T follicular helper cell (primary cell): ENCODE measurements at places on chromosomes 1 and 21.

- no peak for DNase-seq
Measured at GRCh38 chr1:244361764-244362473, 89.8 kb downstream of the ADSS2 start.

GRCh38 chr1:245375789-245376460 lies 221.1 kb downstream of the KIF26B start:
- DNase-seq = no peak

DNA sequence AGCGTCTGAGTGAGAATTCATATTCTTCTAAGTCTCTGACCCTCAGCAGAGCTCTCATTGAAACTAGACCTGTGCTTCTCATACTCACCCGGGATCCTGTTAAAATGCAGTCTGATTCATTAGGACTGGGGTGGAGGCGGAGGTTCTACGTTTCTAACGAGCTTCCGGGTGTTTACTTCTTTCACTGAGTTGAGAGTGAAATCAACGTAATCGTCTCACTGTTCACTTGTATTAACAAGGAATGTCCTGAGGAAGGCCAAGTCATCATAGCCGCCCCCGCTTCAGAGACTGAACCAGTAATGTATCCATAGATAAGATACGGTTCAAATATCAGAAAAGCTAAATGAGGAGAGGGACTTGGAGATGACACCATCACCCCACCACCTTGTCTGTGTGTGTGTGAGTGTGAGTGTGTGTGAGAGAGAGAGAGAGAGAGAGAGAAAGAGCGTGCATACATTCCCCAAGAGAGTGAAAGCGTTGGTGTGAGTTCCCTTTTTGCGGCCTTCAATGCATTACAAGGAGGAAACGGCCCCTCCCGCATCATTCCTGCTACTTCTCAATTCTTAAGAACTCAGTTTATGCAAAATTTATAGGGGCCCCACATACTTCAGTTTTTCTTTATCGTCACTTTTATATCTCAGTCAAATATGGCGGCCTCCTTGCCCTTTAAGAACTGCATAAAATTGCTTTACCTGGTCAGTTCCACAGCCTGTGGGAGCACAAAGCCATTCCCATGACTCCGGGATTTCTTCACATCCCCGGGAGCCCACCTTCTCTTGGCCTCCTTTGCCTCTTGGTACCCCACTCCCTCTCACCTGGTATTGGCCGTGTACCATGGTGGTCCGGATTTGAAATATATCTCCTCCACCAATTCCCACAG lies 19.8 kb downstream of the KMO start:
- peak; percentile 10 for DNase-seq

- no peak for DNase-seq
Measured at GRCh38 chr1:211349741-211350140, 23.1 kb downstream of the TRAF5 start.

GRCh38 chr1:163083690-163084089 lies 14.5 kb downstream of the RGS4 start:
- no peak for DNase-seq

DNA sequence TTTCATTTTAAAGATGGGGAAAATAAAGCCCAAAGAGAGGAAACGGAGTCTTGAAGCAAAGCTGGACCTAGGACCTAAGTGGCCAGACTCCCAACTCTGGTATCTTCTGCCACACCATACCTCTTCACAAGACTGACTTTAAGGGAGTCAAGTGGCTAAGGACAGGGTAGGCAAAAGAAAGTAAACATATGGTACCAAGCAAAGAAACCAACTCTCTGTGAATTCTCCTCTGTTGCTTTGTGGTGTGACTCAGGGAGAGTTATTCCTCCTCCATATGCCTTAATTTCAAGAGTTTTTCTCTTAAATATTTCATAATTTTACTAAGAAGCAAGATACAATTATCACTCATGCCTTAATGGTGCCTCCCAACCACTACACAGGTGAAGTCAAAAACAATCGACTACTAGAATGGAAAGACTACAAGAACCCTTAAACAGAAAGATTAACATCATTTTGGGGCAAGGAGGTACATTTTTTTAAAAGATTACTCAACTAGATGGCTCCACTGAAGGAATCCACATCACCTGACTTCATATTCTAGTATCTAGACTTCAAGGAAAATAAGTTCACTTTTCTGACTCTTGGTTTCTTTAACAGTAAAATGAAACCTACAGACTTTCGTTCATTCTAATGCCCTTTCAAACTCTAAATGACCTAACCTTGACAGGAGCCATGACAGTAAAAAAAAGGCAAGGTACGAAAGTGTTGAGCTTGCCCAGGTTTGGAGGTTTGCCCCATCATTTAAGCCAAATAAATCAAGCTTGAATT lies 44.2 kb downstream of the LUZP1 start:
- DNase-seq = no peak

GRCh38 chr1:7680955-7681268 lies 90.2 kb upstream of the VAMP3 start:
- DNase-seq = no peak

DNA sequence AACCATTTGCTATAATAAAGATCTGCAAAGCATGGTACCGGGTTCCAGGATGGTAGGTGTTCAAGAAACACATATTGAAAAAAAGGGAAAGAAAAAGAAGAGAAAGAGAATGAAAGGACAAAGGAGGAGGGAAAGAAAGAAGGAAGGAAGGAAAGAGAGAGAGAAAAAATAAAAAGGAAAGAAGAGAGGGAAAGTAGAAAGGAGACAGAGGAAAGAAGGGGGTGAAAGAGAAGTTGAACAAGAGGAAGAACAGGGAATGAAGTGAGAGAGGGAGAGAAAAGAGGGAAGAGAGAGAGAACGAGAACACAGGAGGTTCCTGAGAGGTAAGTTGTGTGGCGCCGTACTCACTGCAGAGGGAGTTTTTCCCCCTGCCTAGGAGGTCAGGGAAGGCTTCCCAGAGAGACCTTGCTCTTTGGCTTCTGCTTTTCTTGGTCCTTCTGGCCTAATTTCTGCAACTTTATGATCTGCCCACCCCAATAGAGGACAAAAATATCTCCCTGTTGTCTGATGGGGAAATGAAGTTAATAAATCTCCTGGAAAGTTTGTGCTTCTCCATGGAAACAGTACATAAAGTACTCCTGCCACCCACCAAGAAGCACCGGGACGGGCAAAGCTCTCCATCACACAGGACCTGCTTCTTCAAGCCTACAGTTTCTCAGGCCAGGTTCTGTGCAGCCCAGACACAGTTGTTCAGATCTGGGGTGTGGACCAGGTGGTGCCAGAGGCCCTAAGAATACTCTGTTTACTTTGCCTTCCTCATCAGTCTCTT lies 124.8 kb downstream of the ROR1 start:
- DNase-seq = no peak

DNA sequence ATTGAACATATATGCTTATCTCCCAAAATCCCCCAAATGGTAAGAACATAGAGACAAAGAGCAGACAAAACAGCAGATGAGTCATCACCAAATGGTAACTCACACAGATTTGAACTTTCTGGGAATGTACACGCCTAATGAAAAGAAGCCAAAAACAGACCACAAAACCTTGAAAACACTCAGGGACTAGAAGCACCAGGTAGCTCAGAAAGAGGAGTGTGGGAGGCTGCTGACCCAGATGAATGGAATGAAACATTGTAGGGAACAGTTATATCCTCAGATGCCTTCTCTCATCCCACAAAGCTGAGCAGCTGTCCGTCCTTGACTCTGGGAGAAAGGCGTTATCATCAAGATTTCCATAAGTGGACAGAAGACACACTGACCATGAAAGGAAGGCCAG lies 307.0 kb upstream of the USP25 start:
- no peak for DNase-seq

GRCh38 chr1:68157416-68157815 lies 74.9 kb downstream of the WLS start:
- no peak for DNase-seq

- DNase-seq = no peak
Measured at GRCh38 chr1:17763417-17763816, 8.3 kb downstream of the ACTL8 start.

GRCh38 chr1:231519166-231519565 lies 9.3 kb upstream of the TSNAX start:
- DNase-seq = no peak

GRCh38 chr1:246319083-246319714 lies 187.9 kb downstream of the SMYD3 start:
- no peak for DNase-seq

- DNase-seq = no peak
Measured at GRCh38 chr1:47405697-47406096, 10.4 kb upstream of the FOXE3 start.

- DNase-seq = no peak
Measured at GRCh38 chr1:241459186-241459802, 60.3 kb downstream of the FH start.

DNA sequence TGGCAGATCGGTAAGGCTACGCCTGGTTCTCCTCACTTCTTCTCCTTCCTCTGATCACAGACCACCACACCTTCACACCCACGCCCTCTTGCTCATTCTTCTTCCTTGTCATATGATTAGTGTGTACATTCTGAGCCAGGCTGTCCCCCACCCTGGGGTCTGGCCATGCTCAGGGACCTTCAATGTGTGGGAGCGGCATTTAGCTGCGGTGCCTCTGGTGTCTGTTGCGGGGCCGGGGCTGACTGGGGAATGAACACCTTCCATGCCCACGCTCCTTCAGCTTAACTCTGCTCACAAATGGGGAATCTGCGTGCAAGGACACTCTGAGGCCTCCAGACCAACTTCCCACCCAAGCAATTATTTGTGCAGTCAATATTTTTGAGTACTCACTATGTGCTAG lies 29.4 kb downstream of the QSOX1 start:
- no peak for DNase-seq

- no peak for DNase-seq
Measured at GRCh38 chr1:41658431-41659158, 174.1 kb upstream of the EDN2 start.

DNA sequence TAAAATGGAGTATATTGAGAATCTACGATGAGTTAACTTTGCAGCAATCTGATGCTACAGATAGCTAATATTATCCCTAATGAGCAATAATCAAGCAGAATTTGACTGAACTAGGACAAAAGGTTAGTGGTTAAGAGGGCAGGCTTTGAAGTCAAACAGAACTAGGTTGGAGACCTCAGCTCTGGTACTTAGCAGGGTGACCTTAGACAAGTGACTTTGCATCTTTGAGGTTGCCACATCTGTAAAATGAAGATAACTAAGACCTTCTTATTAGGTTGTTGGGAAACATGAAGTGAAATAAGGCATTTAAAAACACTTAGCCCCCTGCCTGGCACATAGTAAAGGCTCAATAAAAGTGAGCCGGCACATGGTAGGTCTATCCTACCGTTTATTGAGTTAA lies 4.3 kb upstream of the FUCA1 start:
- no peak for DNase-seq

DNA sequence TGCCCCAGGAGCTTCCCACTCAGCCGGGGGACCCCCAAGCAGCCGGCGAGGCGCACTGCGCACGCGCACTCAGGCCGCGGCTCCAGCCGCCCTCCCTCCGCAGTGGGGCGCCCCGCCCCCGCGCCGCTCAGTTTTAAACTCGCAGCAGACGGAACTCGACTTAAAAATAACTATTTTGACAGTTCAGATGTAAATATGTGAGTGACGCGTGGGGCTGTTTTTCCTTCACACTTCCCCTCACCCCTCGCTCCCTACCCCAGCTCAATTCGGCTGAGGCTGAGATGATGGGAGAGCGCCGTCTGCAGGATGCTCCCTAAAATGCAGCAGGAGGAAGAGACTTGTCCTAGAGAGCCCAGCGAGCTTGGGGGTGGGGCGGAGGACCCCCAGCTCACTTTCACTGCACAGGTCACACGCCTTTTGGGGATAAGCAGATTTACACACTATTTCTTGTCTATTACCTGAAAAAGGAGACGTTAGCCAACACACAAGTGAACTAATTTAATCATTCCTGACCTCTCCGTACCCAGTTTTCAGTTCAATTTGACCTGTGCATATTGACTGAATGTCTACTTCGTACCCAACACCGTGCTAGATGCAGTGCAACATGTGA lies 8.9 kb upstream of the LEMD1 start:
- DNase-seq = peak; percentile 26

DNA sequence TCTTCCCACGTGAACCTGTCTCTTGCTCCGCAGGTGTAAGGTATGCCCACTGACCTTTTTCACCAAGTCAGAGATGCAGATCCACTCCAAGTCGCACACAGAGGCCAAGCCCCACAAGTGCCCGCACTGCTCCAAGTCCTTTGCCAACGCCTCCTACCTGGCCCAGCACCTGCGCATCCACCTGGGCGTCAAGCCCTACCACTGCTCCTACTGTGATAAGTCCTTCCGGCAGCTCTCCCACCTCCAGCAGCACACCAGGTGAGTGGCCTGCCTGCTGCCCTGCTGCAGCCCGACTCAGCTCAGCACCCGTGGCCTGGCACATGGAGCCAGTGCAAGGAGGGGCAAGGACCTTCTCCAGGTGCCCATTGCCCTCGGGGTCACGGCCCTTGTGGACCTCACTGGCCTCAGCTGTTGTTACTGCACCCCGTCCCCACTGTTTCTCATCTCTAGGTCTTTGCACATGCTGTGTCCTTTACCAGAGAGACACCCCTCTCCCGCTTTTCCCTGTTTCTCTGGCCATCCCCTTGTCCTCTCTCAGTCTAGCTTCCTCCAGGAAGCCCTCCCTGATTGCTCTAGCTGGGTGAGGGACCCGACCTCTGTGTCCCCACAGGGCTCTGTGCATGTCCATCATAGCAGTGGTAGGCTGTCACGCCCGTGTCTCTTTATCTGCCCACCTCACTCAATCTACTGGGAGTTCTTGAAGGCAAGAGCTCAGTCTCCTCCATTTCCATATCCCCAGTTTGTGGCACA lies 25.4 kb downstream of the ZNF362 start:
- no peak for DNase-seq

DNA sequence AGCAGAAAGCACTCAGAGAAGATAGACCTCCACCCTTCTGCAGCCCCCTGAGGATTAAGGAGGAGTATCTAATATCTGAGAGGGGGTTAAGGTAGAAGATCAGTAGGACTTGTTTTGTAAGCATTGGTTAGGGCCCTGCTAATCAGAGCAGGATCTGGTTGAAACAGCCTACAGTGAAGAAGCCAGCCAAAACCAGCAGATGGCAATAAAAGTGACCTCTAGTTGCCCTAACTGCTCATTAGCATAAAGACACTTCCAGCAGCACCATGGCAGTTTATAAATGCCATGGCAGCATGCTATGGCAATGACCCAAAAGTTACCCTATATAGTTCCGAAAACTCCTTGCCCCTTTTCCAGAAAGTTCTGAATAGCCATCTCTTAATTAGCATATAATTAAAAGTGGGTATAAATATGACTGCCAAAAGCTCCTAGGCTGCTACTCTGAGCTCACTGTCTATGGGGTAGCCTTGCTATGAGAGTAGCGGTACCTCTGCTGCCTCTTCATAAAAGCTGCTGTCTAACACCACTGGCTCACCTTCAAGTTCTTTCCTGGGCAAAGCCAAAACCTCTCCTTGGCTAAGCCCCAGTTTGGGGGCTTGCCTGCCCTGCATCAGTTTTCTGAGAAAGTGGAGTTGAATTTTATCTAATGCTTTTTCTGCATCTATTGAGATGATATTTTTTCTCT lies 254.2 kb downstream of the PAPPA2 start:
- no peak for DNase-seq

DNA sequence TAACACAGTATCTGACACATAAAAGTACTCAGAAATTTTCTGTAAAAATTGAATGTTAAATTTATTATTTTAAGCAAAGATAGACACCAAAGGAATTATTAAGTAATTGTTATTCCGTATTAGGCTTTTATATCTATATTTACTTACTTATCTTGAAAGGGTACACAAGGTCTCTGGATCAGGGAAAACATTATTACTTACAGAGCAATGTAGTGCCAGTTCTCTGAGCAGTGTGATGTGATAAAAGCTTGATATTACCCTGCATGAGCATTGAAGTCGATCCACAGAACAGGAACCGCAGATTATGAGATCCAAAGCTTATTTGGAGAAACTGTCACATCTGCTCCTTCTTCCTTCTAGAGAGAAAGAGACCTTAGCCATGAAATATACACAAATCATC lies 637.9 kb upstream of the RGS18 start:
- no peak for DNase-seq

GRCh38 chr1:201294876-201295275 lies 11.6 kb downstream of the PKP1 start:
- no peak for DNase-seq
